ENCODE measurements at places on chromosomes 7 and 10.

GRCh38 chr10:97810446-97810845 lies 38.6 kb upstream of the SFRP5 start:
- no peak for DNase-seq

GRCh38 chr7:150716939-150717338 lies 526 bp downstream of the GIMAP1 start:
- no peak for DNase-seq

DNA sequence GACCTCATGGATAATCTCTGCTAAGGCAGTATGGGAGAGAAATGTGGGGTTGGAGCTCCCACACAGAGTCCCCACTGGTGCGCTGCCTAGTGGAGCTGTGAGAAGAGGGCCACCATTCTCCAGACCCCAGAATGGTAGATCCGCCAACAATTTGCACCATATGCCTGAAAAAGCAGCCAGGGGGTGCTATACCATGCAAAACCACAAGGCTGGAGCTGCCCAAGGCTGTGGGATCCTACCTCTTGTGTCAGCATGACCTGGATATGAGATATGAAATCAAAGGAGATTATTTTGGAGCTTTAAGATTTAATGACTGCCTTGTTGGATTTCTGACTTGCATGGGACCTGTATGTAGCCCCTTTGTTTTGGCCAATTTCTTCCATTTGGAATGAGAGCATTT lies 27.0 kb upstream of the SAMD9L start:
- DNase-seq, result no peak

GRCh38 chr10:64093946-64094535 lies 572.8 kb downstream of the REEP3 start:
- DNase-seq, result no peak

DNA sequence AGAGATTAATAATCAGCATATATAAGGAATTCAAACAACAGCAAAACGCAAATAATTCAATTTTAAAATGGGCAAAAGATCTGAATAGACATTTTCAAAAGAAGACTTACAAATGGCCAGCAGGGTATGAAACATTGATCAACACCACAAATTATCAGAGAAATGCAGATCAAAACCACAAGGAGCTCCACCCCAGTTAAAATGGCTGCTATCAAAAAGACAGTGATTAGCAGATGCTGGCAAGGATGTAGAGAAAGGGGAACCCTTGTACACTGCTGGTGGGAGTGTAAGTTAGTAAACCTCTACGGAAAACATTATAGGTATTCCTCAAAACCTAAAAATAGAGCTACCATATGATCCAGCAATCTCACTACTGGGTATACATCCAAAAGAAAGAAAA lies 128.0 kb upstream of the CACUL1 start:
- DNase-seq, result no peak

DNA sequence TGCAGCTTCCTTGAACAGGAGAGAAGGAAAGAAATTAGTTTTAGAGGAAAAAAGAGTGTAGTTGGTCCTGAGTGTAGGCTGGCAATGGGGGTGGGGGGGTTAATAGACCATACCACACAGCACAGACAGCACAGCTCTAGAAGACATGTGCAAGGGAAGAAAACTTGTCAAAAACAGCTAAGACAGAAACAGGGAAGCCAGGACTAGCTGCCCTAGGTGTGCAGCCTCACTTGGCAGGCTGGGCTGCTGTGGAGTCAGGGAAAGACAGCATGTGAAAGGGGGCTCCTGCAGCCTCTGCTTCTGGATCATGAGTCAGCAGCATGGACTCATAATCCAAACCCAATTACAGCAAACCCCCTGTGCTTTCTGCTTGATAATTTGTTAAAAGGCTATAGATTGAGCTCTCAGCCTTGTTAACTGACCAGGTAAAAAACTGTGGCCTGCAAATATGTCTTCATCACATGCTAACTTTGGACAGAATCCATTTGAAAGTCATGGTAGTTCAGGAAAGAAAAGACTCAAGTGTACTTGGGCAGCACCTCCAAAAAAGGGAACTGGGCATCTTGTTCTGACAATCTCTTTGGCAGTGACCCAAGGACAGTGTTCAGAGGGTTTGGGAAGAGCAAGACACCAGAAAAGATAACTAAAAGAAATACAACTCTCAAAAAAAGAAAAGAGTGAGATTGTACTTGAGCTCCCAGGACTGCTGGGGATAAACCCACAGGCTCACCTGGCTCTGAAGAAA lies 142.2 kb upstream of the VWC2 start:
- DNase-seq, result no peak

- DNase-seq, result no peak
Measured at GRCh38 chr7:55970978-55971377, 6.6 kb downstream of the NIPSNAP2 start.

DNA sequence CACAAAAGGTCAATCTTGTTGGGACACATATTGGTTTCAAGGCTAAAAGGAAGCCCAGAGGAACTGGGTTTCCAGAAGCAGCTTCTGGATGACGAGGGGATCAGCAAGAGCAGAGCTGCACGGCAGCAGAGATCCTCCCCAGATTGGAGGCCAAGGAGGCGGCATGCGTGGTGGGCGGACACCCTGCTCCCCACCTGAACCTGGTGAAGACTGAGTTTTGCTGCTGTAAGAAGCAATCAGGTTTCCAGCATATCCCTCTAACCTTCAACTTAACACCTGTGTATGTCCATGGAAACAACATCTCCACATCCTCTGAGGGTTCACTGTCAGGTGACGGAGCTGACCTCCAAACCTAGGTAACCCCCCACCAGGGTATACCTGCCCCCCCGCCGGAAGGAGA lies 35.1 kb downstream of the SLIT1 start:
- no peak for DNase-seq

GRCh38 chr7:102152672-102153598 lies 133.7 kb upstream of the SH2B2 start:
- no peak for DNase-seq

DNA sequence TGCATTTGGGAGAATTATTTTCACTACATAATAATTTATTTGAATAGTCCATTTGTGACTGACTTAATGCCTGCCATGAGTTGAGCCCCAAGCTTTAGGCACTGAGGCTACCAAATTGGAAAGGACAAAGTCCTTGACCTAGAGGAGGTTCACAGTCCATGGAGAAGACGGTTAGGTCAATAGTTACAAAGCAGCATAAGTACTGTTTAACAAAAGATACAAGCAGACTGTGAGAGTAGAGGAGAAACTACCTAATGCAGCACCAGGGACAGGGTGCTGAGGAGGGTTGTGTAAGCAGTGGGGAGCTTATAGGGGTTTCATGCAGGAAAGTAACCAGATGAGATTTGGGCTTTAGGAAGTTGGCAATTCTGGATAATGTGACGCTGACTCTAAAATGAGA lies 139.2 kb downstream of the LCOR start:
- no peak for DNase-seq
